Activated effector memory CD4-positive, alpha-beta T cell treated with anti-CD3 and anti-CD28 coated beads, Interleukin-2, amount 50 U/mL, for 16 hours (primary cell): ENCODE measurements at places on chromosomes 3 and 15.

GRCh38 chr3:125337506-125337905 is 37.6 kb downstream of the ZNF148 start:
- DNase-seq = no peak

GRCh38 chr3:150410311-150411105 is 2.4 kb downstream of the TSC22D2 start:
- DNase-seq = peak; percentile 73

DNA sequence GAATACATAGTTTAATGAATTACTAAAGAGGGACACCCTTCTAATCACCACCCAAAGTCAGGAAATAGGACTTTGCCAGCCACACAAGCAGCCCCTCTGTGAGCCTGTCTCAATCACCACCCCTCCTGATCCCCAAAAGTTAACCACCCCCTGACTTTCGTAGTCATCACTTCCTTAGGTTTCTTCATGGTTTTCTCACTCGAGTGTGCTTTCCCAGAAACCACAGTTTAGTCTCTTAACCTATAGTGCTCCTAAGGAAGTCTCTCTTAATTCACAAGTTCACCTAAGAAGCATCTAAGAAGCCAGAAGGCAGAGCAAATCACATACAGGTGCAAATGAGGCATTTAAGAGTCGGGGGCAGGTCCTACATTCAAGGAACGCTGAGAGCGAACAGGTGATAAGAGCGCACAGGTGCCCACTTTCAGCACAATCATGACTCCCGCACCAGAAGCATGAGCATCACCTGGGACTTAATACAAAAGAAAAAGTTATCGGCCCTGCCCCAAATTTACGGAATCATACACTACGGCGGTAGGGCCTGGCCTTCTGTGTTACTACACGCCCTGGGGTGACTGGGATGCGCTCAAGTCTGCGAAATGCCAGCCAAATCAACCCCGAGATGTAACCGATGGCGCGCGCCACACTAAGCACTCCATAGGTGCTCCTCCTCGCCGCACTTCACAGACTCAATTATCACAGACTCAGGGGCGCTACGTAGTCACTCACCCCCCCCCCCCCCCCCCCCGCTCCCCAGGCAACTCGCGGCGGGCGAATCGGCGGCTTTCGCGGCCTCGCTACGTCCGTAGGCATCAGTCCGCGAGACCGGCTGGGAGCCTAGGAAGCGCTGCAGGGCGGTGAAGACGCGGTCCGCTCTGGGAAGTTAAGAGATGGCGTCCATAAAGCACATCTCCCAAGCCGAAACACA is 815 bp downstream of the ULK4 start:
- peak; percentile 83 for DNase-seq

GRCh38 chr15:44195151-44195740 is at the start of gene FRMD5:
FRMD5 (minus strand) TSS chr15:44195271.
- peak; percentile 94 for DNase-seq

GRCh38 chr15:96365781-96366525 is 35.5 kb downstream of the NR2F2 start:
- DNase-seq = no peak

DNA sequence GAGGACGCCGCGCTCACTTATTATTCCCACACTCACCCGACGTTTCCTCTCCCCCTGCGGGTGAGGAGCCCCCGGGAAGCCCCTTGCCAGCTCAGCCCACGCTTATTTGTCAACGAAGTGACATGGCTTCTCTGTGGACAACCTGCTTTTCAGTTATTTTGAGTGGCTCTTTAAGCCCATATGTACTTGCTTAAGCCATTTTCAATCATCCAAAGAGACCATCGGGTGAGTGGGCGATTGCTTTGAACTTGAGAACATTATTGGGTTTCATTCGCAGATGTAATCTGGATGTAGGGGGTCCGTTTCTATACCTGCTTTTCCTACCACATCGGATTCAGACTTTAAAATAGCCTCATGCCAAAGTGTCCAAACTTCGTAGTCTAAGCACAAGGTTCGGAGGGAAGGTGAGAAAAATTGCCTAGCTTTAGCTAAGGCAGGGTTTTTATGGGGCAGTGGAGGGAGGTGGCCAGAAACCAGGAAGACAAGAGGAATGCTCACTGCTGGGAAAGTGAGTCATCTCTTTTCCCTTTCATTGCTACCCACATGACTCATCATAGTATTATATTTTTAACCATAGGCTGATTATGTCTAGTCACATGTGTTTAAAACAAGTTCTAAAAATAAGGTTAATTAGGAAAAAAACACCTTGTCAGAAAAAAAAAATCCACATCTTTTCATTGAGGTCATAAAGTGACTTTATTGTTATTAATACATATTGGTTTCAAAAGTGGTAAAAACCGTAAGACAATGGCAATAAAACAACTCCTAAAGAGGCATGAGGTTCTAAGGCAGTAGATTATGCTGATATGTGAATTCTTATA is 773.1 kb upstream of the NR2F2 start:
- no peak for DNase-seq
